ENCODE measurements at places on chromosomes 5 and 9. TPM values are rescaled to one million over a fixed set of nuclear protein-coding genes. Genes with fewer than 3 reads are reported as not detected.

DNA sequence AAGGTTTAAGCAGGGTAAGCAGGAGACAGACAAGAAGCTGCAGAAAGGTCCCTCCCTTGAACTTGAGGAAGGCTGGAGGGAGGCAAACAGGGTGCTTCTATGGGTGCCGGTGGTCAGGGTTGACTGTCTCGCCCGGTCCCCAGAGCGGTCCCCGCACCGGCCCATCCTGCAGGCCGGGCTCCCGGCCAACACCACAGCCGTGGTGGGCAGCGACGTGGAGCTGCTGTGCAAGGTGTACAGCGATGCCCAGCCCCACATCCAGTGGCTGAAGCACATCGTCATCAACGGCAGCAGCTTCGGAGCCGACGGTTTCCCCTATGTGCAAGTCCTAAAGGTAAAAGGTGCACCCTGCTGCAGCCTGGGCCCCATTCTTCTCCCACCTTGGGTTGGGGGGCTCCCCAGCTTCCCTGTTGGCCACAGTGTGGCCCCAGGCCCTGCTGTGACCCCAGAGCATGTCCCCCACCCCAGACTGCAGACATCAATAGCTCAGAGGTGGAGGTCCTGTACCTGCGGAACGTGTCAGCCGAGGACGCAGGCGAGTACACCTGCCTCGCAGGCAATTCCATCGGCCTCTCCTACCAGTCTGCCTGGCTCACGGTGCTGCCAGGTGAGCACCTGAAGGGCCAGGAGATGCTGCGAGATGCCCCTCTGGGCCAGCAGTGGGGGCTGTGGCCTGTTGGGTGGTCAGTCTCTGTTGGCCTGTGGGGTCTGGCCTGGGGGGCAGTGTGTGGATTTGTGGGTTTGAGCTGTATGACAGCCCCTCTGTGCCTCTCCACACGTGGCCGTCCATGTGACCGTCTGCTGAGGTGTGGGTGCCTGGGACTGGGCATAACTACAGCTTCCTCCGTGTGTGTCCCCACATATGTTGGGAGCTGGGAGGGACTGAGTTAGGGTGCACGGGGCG, 5.7 kb downstream of the FGFR4 start:
- H3K4me1 ChIP-seq: peaks cover 2% of the 10 kb centered on the region
- no peak overlapping the region for H3K4me3 ChIP-seq
- no peak for DNase-seq
- H3K36me3 ChIP-seq: peaks cover 21% of the 10 kb centered on the region
- no peaks in the 10 kb centered on the region for H3K27me3 ChIP-seq

- no peak overlapping the region for H3K4me3 ChIP-seq
- no peak overlapping the region for H3K27ac ChIP-seq
- no peaks in the 10 kb centered on the region for H3K27me3 ChIP-seq
- no peaks in the 10 kb centered on the region for H3K36me3 ChIP-seq
Observed at GRCh38 chr5:34854459-34855174, 15.7 kb downstream of the TTC23L start.

DNA sequence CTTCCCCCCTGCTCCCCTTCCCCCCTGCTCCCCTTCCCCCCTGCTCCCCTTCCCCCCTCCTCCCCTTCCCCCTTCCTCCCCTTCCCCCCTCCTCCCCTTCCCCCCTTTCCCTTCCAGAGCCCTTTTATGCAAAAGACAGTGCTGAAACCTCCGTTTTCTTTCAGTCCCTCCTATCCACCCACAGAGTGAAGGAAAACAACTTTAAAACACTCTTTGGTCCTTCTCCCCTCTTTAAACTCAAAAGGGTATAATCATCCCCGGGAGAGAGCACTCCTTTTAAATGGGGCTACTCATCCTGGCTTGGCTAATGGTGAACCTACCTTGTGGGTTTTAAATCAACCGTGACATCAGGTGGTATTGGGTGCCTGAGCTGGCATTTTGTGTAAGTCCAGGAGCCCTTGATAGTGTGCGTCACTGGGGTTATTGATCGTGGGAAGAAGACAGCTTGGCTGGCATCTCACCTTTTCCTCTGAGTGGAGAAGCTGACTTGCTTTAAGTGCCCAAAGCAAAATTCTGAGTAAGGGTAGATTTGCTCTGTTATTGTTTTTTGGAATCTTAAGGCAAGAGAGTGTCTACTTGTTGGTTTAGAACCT, 2.7 kb downstream of the LARP1 start:
- peak overlapping the region; percentile 64 for H3K4me3 ChIP-seq
- DNase-seq: no peak
- H3K27me3 ChIP-seq: no peaks in the 10 kb centered on the region
- peak overlapping the region; percentile 16 for H3K27ac ChIP-seq

- DNase-seq: no peak
- H3K27me3 ChIP-seq: no peaks in the 10 kb centered on the region
Observed at GRCh38 chr5:174420651-174421407, 303.6 kb upstream of the MSX2 start.

DNA sequence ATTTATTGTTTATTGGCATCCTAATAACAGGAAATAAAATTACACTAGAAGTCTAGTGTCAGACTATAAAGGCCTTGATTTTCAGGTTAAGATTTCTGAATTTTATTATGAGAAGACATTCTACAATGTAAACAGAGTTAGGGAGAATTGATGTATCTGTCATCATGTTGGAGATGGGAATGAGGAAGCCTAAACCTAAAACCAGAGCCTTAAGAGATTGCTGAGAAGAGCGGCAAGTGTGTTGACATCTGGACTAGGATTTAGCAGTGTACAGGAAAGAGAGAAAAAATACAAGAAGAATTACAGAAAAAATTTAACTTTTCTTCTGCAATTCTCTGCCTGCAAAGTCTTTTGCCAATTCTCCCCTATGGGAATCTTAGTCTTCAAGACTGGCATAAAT, 525.5 kb downstream of the NR2F1-AS1 start:
- no peaks in the 10 kb centered on the region for H3K4me1 ChIP-seq
- no peak for DNase-seq
- H3K4me3 ChIP-seq: no peak overlapping the region
- no peaks in the 10 kb centered on the region for H3K27me3 ChIP-seq

DNA sequence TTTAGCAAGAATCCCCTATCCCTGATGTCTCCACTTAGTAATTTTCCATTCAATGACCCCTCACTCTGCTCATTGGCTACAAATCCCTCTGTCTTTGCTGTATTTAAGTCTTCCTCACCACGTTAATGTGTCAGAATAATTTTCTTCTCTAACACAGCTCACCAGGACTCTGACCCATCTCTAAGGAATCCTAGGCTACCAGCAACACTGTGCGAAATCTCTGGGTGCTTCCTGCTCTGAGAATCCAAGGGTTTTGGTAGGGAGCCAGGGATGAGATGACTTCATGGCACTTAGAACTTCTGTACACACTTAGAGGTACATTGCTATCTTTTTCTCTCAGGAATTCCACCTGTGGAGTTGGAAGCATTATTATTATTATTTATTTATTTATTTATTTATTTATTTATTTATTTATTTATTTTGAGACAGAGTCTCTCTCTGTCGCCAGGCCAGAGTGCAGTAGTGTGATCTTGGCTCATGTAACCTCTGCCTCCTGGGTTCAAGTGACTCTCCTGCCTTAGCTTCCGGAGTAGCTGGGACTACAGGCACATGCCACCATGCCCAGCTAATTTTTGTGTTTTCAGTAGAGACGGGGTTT, 53.5 kb downstream of the FOXI1 start:
- H3K27ac ChIP-seq: no peak overlapping the region
- H3K4me3 ChIP-seq: no peak overlapping the region
- H3K27me3 ChIP-seq: no peaks in the 10 kb centered on the region
- no peak for DNase-seq
- H3K4me1 ChIP-seq: no peaks in the 10 kb centered on the region
- H3K36me3 ChIP-seq: no peaks in the 10 kb centered on the region

GRCh38 chr5:149603210-149603609, 21.9 kb downstream of the ARHGEF37 start:
- H3K27me3 ChIP-seq: no peaks in the 10 kb centered on the region
- DNase-seq: no peak
- H3K4me3 ChIP-seq: no peak overlapping the region
- H3K36me3 ChIP-seq: no peaks in the 10 kb centered on the region
- no peaks in the 10 kb centered on the region for H3K4me1 ChIP-seq
- H3K27ac ChIP-seq: no peak overlapping the region

DNA sequence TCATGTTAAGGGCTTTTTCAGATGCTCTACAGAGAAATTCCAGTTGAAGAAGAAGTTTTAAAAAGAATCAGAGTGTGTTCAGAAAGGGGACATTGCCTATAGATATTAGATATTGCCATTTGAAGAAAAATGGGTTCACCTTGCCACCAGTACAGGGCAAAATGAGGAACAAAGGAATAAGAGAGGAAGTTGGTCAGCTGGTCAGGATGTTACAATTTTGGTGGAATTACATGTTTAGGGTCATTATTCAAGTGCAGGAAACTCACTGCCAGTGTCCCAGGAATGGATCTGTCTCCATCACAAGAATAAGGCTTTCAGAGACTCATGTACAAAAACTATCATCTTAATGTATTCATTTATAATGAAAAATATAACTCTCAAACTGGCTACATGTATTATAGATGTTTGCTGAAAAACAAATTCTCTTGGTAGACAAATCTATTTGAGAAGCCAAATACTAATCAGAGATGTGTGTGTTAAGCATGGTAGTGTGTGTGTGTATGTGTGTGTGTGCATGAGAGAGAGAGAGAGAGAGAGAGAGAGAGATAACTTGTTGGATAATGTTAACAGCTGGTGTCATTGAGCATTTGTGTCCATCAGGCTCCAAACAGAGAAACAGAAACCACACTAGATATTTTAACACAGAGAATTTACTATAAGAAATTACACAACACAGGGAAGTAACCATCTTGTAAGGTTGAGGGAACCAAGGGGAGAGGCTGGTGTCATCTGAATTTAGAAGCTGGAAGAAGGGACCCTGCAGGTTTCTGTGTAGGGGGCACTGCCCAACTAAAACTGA, 5.0 kb upstream of the C1QTNF3 start:
- no peak overlapping the region for H3K4me3 ChIP-seq
- no peak for DNase-seq
- H3K4me1 ChIP-seq: no peaks in the 10 kb centered on the region
- no peaks in the 10 kb centered on the region for H3K27me3 ChIP-seq
- no peak overlapping the region for H3K27ac ChIP-seq

GRCh38 chr5:122454541-122454940, 142.5 kb downstream of the SNCAIP start:
- DNase-seq: no peak
- no peak overlapping the region for H3K27ac ChIP-seq
- no peaks in the 10 kb centered on the region for H3K27me3 ChIP-seq
- H3K4me3 ChIP-seq: no peak overlapping the region

GRCh38 chr9:92467041-92467440, 15.3 kb downstream of the ASPN start:
- no peaks in the 10 kb centered on the region for H3K36me3 ChIP-seq
- DNase-seq: no peak
- H3K4me1 ChIP-seq: no peaks in the 10 kb centered on the region

GRCh38 chr5:140131967-140132409, 6.3 kb downstream of the IGIP start:
- H3K27me3 ChIP-seq: no peaks in the 10 kb centered on the region
- H3K4me1 ChIP-seq: peaks cover 7% of the 10 kb centered on the region
- H3K36me3 ChIP-seq: no peaks in the 10 kb centered on the region
- H3K27ac ChIP-seq: no peak overlapping the region

DNA sequence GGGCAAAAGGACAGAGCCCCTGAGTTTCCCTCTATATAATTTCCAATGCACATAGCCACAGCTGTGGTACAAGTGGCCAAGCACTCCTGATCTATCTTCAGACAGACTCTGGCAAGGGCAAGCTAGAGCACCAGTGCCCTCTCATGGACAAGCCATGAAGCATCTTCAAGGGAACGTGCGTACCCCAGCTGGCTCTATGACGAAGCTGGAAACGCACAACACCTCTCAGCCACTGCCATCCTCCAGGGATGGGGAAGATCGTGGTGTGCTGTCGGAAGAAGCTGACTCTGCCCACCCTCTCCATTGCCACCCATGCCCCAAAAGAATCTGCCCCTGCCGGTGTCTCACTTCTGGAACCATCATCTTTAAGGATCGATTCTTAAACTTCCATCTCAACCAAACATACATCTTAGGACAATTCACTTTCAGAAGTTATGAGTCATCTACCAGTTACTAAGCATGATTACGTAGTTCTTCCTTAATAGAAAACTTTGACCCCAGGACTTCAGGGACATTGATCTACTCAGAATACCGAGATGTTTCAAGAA, 482.9 kb downstream of the AGTPBP1 start:
- DNase-seq: peak; percentile 67
- H3K4me3 ChIP-seq: no peak overlapping the region
- no peaks in the 10 kb centered on the region for H3K4me1 ChIP-seq

DNA sequence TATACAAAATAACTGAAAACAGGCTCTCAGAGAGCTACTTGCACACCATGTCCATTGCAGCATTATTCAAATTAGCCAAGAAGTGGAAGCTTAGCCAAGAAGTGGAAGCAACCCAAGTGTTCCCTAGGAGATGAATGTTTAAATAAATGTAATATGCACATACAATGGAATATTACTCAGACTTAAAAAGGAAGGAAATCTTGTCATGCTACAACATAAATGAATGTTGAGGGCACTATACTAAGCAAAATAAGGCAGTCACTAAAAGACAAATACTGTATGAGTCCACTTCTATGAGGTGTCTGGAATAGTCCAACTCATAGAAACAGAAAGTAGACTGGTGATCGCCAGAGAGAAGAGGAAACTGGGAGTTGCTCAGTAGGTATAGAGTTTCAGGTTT, 438.1 kb downstream of the MAT2B start:
- no peaks in the 10 kb centered on the region for H3K4me1 ChIP-seq
- no peak for DNase-seq
- no peak overlapping the region for H3K27ac ChIP-seq
- H3K36me3 ChIP-seq: no peaks in the 10 kb centered on the region
- no peak overlapping the region for H3K4me3 ChIP-seq
- H3K27me3 ChIP-seq: no peaks in the 10 kb centered on the region

GRCh38 chr5:2715856-2716255, 35.6 kb downstream of the IRX2 start:
- no peak overlapping the region for H3K4me3 ChIP-seq
- DNase-seq: no peak

GRCh38 chr5:134439210-134439654, 27.6 kb upstream of the CDKN2AIPNL start:
- no peaks in the 10 kb centered on the region for H3K36me3 ChIP-seq
- no peak overlapping the region for H3K27ac ChIP-seq
- DNase-seq: no peak
- H3K4me3 ChIP-seq: no peak overlapping the region

DMRTA1 gene
- 3.3 TPM for total RNA-seq

BTNL9 gene
- 0.89 TPM for total RNA-seq

UNC13B gene
- 51.7 TPM for total RNA-seq

ZNF354B gene
- 10.8 TPM for total RNA-seq

MCIDAS gene
- not detected for total RNA-seq

TICAM2 gene
- 0.67 TPM for total RNA-seq

BARHL1 gene
- not detected for total RNA-seq
